ENCODE measurements at places on chromosomes 3 and 15.

DNA sequence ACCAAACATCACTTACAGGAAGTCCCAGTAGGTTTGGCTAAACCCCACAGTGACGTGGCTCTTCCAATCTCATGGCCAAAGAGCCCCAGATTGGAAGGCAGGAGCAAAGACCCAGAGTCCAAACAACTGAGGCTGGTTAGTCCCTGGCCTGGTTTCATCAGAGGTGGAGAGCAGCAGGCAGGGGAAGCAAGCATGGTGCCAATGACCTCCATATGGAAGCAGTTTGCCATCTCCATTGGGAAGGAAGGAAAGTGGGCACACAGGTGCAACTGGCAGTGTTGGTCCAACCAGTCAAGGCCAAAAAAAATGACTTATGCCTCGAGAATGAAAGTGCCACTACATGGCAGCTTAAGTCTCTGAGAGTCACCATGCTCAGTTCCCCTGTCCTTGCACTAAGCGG is 175.9 kb downstream of the NTRK3 start:
- no peak for DNase-seq

DNA sequence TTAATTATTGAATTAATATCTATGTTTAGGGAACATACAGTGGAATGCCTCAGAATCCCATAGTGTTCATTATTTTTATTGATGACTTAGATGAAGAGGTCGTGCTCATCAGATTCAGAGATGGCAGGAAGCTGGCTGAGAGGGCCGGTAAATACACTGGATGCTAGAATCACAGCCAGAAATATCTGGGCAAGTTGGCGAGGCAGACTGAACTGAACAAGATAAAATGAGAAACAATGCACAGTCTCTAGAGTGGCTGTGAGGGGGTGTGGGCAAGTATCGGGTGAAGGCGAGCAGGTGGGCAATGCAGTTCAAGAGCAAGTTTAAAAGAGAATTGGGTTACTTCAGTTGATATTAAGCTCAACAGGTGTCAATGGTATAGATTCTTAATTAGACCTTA is 5.9 kb downstream of the DGKG start:
- no peak for DNase-seq

- DNase-seq, result no peak
These were observed 68.5 kb upstream of the SLC25A26 start for GRCh38 chr3:66152336-66152735.

DNA sequence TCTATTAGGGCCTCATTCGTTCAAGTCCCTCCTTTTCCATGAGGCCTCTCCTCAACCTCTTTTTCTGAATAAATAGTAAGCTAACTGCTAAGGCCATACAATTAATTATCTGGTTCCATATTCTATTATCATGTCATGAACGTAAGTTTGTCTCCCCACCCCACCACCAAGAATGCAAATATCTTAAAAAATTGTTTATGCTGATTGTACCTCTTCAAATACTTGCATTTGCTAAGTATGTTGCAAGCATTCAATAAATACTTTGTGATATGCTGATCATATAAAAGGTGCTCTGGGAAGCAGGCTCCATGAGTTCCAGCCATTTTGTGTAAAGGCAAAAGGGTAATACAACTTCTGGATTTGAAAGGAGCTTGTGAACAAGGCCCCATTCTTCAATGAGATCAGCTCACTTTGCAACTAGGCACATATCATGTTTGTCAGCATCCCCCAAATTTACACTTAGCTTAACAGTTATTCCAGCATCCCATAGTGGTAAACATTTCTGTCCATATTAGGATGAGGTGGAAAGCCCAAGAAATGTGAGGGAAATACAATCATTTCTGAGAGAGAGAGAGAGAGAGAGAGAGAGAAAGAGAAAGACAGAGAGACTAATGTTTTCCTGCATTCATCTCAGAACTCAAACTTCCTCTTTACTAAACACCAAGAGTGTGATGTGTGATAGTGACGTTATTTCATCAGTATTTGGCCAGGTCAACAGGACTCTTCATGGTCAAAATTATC is 33.2 kb downstream of the SLC12A8 start:
- no peak for DNase-seq
